Cortex of kidney (tissue), 1 donor: ENCODE measurements at places on chromosomes 2 and 18.

DNA sequence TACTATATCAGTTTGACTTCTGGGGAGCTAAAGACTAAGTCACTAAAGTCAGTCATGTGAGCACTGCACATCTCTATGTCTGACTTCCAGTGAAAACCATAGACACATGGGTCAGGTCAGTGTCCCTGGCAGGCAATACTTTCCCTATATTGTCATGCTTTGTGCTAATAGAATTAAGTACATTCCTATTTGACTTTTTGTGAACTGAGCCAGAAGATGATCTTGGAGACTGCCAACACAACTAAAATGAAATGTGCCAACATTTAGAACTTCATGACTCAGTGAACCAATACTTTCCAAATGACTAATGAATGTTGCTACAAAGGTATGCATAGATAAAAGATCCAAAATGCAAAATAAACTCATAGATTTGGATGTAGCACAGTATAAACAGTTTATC is 820.8 kb upstream of the FAM98A start:
- DNase-seq: no peak

DNA sequence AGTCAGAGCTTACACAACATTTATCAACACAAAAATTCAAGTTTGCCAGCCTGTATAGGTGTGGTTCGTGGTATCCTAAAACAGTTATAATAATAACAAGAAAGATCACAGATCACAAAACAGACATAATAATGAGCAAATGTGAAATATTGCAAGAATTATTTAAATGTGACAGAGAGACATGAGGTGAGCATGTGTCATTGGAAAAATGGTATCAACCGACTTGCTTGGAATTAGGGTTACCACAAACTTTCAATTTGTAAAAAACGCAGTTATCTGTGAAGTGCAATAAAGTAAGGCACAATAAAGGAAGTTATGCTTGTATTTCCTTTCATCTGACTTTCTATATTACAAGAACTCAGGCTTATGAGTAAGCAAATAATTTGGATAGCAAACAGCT is 116.8 kb downstream of the IKZF2 start:
- no peak for DNase-seq

- DNase-seq: no peak
Measured at GRCh38 chr2:178282075-178282815, 87.9 kb downstream of the OSBPL6 start.

DNA sequence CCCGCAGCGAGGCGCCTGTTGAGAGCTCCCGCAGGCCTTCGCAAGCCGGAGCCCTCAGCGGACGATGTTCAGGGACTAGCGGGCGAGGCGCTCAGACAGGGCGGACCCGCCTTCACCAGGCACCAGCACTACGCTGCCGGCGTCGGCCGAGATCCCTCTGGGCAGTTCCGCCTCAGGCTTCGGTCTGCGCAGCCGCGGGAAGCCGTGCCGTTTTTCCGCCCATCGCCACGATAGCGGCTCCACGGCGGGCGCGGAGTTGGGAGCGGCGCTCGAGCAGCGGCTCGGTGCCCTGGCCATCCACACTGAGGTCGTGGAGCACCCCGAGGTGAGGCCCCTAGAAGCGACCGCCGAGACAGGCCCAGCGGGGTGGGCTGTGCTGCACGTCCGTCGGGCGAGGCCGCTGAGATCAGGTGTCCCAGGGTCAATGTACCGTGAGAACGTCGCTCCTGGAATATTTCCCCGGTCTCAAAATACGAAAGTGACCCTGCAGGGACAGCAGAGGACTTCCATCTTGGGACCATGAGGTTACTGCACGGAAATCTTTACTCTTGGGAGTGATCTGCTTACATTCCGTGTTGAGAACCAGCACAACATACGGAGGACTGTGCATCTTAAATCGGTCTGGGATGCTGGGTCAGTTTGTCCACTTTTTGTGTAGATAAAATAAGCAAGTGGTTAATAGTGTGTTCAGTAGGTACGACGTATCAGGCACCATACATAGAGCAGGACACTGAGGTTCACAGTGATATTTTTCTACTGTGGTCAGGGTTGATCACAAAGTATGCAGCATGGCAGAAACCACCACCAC is 13.3 kb upstream of the MTIF2 start:
- peak; percentile 32 for DNase-seq
